ENCODE measurements at places on chromosomes 2 and 18.

DNA sequence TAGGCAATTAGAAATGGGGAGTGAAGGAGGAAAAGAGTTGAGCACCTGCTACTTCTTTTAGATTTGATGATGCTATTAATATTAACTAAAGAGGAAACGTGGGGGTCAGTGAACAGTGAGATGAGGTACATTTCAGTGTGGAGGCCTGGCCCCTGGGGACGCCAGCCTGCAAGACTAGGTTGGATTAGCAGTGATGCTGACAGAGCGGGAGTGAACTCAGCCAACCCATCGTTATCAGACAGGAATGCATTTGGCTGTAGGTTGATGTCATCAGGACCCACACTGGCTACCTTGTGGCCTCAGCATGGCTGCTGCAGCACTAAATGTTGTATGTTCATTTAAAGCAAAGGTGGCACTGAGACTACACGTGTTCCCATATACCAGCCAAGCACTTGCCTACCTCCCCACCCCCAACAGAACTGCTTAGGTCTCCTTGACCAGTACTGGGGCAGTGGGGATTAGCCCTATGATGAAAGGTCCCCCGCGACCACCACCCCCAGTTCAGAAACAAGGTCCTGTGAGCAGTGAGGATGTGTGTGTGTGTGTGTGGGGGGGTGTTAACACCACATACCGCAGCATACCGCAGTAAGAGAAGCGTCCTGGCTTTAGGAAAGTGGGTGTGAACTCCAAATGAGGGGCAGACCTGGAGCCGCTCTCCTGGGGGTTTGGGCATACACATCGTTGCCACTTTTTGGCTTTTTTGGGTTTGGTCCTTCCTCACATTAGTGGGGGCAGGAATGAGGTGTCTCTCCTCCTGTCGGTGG is 26.0 kb downstream of the DGKD start:
- no peak for DNase-seq

DNA sequence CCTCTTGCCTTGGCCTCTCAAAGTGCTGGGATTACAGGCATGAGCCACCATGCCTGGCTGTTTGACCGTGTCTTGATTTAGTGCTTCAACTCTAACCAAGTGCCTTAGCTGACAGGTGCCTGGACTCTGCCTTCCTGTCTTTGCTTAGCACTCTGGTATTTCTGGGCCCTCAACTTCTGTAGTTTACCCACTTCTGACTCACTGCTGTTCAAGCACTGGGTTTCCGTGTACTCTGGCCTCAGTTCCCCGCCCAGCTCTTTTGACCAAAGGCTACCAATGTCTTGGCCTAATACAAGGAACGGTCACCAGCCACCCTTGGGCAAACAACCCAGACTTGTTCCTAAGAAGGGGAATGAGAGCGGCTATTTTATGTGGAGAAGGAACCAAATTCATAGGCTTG is 35.7 kb upstream of the CABLES1 start:
- no peak for DNase-seq

DNA sequence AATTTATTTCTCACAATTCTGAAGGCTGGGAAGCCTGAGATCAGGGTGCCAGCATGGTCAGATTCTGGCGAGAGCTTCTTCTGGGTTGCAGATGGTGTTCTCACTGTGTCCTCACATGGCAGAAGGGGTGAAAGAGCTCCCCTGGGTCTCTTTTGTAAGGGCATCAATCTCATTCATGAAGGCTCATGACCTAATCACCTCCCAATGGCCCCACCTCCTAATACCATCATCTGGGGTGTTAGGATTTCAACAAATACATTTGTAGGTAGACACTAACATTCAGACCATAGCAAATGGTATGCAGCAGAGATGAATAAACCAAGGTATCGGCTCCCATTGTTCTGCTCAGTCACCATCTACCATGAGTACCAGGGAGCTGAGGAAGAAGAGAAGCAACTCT is 32.7 kb downstream of the YPEL5 start:
- no peak for DNase-seq

GRCh38 chr18:36348971-36349417 is 51.5 kb downstream of the FHOD3 start:
- no peak for DNase-seq

- no peak for DNase-seq
Measured at GRCh38 chr2:98882971-98883779, 52.9 kb downstream of the CRACDL start.

DNA sequence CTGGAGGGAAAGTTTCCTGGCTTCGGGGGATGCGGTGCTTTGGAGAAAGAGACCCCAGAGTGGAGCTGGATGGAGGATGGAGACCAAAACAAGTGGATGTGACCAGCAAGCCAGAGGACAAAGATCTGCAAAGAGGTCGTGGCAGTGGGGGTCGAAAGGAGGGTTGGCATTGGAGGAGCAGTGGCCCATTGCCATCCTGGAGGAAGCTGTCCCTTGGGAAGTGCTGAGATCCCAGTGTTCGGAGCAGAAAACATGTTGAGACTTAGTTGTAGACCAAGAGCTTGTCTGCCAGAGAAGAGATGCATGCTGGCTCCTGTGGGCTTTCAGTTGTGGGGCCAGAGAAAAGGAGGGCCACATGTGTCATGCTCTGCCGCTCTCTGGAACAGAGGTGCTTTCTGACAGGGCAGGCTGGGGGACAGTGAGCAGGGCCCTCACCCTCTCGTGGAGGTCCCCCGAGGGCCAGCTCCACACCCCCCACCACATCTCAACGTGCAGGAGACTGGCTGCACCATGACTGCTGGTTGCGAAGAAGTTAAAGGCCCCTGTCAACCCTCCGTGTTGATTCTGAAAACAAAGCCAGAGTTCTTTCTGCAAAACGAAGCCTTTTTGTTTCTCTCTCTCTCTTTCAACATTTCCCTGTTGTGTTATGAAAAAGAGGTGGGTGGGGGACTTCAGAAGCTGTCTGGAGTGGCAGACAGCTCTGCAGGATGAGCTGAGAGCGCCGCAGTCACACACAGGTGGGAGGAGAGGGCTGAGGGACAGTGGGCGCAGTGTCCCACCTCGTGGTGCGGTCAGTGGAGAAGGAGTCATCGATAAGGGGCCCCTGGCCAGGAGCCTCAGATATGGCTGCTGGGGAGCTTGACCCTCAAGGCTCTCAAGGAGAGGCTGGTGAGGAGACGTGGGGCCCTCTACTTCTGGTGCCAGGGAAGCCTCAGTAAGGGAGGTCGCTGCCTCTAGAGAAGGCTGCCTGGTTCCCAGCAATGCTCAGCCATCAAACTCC is 77.6 kb upstream of the BCL2L11 start:
- DNase-seq: no peak

DNA sequence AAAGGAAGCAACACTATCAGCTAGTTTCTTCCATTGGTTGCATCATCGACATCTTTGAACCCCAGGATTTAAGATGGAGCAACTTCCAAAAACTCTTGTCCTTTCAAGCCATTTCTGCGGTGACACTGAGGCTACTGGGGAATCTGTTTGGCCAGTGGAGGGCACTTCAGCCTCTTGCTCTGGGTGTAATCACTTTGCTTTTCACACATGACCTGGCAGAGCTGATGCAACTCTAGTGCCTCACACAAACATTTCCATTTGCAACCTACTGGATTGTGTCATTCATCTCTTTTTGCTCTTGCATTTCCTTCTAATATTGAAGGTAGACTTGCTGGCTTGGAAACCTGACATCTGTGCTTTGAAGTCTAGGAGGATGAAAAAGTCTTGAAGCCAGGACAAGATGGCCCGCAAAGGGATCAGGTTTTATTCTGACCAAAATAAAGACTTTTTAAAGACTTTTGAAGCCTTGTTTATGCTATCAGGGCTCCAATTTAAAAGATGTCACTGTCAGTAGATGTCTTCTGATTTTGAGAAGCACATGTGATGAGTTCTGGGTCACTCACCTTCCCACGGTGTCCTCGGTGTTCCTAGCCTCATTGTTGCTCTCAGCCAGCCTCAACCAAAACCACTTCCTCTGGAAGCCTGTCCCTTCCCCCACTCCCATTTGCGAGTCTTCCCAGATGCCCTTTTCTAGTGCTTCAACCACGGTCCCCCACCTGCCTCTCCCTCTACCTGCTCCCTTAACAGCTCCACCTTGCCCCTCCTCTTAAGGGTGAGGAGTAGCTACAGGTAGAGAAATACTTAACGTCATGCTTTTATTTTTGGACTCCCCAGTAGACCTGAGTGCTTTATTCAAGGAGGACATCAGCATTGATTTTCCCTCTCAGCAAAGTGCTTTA is 69.7 kb upstream of the KCNE4 start:
- DNase-seq: no peak

GRCh38 chr2:152584301-152584700 is 133.0 kb downstream of the PRPF40A start:
- DNase-seq: no peak

DNA sequence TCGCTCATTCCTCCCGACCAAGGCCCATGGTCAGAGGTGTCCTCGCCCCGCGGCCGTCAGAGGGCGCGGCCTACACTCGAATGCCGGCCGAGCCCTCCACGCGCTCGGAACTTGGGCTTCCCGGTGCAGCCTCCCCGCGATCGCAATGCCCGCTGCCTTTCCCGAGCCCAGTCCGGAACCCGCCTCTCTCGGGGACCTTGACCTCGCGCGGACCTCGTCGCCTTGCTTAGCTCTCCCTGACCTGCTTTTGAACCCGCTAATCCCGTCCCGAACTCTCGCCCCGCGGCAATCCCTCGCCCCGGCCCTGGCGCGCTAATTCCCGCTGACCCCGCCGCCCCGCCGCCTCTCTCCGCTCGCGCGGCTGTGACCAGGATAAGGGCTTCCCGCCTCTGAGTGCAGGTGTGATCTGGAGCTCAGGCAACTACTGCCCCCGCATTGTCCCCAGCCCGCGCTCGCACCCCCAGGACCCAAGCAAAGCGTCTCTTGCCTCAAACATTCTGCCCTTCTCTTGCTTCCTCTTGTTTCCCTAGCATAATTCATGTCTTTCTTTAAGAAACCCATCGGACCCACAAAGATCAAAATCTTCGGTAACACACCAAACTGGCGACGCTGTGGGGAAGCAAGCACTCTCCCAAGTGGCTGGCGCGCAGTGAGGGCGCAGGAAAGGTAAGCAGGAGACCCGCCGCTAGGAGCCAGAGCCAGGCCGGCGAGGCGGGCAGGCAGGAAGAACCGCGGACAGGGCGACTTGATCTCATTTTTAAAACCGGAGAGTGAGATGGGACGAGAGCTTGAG is 46.6 kb upstream of the ATP6V1B1 start:
- DNase-seq: no peak

GRCh38 chr2:20093263-20094141 is 42.1 kb upstream of the LAPTM4A start:
- DNase-seq: no peak

- no peak for DNase-seq
Measured at GRCh38 chr2:239780236-239780994, 244.7 kb downstream of the NDUFA10 start.

DNA sequence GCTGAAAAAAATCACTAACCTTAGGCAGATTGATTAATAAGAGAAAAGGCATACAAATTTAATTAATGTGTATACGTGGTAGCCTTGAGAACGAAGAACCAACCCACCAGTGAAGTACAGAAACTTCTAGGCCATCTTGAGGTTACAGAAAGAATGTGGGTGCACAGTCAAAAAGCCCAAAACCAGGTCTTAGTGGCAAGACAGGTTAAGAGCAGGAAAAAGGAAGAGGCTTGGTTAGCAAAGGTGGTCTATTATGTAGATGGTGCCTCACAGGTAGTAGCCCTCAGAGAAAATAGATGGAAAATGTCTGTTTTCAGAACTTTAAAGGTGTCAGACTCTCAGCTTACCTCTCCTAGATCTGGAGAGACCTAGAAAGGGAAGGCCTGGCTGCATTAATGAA is 22.0 kb upstream of the SLC35G4 start:
- DNase-seq: no peak

- no peak for DNase-seq
Measured at GRCh38 chr18:34821669-34822210, 111.6 kb downstream of the DTNA start.

GRCh38 chr2:239833269-239834109 is 191.7 kb downstream of the NDUFA10 start:
- no peak for DNase-seq

DNA sequence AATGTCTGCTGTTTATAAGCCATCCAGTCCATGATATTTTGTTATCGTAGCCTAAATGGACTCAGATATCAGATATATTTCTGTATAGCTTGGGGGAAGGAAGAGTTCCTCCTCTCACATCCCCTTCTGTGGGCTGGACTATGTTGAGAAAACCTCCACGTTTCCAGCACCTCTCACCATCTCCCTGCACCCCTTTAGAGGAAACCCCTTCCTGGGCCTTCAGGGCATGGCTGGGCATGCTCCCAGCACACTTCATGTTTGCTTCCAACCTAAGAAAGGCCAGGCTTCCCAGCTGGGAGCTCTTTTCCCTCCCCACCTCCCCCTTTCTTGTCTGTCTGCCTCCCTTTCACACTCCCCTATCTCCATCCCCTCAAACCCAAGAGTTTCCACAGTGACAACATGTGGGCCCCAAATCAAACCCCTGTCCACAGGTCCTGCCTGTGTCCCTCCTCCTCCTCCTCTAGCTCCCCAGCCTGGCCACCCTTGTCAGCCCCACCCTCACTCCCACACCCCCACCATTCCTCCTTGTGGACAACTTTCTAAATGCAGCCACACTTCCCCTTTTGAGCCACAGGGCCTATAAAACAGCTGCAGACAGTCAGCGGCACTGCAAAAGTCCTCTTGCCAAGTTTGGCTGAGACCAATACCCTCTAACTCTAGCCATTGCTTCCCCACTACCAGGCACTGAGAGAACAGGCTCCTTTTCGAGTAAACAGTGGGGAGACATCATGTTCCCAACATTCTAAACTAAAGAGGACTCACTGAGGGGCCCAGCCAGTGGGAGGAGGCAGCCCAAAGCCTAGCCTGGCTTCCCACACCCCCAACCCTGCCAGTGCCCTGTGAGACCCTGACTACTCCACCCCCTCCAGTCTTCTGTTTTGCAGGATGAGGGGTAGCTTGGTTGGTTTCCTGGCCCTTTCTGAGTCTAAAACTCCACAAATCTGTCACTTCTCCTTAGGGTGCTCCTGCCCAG is 120.5 kb downstream of the ZFP36L2 start:
- DNase-seq: no peak

DNA sequence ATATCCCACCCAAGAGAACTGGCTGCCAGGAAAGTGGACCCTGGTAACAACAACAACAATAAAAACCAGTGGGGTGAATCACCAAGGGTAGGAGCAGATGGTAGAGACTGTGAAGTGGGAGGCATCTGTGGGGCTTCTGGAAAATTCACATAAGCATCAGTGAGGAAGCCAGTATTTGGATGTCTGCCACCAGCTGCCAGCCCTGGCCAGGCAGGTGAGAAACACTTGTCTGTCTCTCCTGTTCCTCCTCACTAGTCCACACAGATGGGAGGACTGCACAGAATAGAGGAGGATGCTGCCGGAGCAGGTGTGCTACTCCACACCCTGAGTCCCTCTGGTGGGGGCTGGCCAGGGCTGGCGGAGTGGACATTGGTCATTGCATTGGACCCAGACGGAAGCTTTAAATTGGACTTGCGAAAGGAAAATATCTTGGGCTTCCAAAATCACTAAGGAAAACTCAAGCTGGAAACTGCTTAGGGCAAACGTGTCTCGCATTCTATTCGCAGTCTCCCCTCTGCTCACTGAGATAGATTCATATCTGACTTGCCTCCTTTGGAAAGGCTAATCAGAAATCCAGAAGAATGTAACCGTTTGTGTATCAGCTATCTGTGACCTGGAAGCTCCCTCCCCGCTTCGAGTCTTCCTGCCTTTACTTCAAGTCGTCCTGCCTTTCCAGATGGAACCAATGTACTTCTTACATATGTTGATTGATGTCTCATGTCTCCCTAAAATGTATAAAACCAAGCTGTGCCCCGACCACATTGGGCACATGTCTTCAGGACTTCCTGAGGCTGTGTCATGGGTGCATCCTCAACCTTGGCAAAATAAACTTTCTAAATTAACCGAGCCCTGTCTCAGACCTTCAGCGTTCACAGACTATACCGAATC is 69.1 kb downstream of the NAB1 start:
- no peak for DNase-seq

GRCh38 chr2:166230724-166231070 is 102.9 kb upstream of the SCN1A start:
- DNase-seq: no peak
